ENCODE measurements at places on chromosomes 6 and 20.

DNA sequence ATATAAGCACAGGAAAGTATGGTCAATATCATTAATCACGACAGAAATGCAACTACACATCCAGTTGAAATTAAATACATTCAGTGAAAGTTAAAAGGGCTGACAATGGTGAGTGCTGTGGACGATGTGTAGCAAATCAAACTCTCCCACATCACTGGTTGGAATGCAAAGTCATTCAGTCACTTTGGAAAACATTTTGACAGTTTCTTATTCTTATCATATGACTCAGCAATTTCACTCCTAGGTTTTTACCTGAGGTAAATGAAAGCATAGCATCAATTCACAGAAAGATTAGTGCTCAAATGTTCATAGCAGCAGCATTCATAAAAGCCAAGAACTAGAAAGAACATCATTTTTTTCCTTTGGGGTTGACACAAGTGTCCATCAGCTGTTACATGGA is 28.6 kb upstream of the SAMD5 start:
- no peak for DNase-seq

GRCh38 chr20:31818376-31818908 is 714 bp upstream of the MYLK2 start:
- no peak for DNase-seq

DNA sequence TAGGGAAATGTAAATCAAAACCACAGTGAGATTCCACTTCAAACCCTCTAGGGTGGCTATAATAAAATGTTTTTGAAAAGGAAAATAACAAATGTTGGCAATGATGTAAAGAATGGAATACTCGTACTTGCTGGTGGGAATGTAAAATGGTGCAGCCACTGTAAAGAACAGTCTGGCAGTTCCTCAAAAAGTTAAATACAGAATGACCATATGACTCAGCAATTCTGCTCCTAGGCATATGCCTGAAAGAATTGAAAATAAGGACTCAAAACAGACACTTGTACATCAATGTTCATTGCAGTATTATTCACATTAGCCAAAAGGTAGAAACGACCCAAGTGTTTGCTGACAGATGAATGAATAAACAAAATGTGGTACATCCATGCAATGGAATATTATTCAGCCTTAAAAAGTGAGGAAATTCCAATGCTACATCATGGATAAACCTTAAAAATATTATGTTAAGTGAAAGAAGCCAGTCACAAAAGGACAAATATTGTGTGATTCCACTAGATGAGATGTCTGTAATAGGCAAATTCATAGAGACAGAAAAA is 10.2 kb upstream of the RNF114 start:
- no peak for DNase-seq

DNA sequence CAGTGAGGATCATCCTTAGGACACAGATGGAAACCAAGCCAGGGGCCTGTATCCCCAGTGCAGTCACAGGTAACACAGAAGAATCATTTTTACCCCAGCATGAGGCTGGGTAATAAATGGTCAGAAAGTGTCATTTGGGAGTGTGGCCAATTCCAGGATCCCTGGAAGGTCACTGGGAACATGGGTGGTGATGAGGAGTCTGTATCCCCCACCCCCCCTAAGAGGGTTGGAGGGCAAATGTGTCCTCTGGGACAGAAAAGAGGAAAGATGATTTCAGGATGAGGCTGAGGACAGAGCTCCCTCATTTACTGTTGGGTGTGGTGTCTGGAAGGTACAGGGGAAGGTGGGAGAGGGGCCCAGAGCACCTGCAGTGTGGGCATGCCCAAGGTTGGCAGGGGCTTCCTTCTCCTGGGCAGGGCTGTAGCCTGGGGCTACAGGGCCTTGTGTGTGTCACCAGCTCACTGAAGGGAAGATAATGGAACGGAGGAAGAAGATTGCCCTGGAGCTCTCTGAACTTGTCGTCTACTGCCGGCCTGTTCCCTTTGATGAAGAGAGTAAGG is 34.5 kb downstream of the PLCG1 start:
- DNase-seq = no peak

DNA sequence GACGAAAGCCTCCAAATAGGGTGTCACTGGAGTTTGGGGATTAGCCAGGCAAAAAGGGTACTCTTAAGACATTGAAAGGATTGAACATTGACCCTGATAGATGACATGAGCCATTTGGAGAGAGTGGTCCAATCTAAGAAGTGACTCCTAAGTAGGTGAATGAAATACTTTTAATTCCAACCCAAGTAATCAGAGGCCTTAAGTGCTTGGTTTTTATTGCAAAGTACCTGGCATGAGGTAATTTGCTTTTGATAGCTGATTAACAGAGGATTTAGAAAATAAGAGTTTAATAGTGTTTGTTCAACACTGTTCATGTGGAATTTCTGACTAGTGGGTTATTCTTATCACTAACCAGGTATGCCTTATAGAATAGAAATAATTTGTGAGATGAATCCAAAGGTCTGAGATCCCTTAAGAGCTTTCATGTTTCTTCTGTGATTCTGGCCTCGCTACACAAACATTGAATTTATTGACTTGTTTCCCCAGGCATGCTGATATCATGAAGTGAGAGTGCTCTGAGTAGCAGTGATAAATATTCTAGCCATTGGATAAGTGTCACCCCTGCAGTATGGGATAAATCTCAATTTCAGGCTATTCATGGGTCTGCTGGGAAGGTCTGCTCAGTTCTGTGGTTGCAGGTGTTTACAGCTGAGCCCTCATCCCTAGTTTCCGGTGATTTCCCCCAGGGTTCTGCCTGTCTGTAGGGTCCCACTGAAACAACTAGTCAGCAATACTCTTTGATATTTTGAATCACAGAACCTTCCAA is 6.5 kb downstream of the NCOA7 start:
- DNase-seq = no peak

GRCh38 chr20:32898729-32899128 is 40.0 kb downstream of the EFCAB8 start:
- DNase-seq = no peak

DNA sequence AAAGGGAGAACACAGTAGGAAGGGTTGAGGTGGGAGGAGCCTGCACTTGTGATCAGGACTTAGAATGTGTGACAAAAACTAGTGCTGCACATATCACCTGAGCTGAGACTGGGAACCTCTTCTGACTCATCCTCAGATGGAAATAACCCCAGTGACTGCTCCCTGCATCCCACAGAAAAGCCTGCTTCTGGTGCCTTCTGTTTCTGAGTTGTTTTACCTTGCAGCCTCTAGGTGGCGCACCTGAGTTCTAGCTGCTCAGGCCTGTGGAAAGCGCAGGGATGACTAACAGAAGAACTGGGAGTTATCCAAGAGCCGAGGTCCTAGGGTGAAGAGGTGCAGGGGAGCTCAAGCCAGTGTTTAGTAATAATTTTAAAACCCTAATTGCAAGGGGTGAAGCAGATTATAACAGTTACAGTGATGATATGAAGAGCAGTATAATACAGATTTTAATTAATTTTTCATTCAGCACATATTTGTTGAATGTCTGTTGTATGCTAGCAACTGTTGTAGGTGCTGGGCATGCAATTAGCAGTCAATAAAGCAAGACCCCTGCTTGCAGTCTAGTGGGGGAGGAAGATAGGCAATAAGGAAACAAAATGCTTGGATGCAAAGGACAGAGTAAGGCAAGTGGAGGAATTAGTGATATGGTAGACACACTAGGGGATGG is 302.5 kb downstream of the DHX35 start:
- no peak for DNase-seq

DNA sequence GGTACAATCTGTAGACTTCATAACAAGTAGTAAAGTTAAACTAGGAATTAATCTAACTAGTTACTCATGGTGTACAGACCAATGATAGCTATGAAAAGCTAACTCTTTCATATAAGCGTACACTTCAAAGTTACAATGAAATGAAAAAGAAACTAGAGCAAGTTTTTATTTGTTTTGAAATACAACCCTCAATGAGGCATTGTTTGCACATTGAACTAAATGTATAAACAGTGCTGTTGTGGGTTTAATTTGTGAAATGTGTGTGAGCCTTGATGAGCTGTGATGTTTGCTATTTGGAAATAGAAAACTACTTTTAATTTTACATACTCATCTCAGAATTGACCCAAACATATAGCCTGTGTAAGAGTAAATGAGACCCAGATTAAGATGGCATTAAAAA is 11.1 kb upstream of the EYA4 start:
- DNase-seq = no peak

All from NCI-H2081 treated with DMSO at 0.1 percent for 48 hours (cell line).